ENCODE measurements at places on chromosomes 16 and 17.

- no peak for DNase-seq
- H3K36me3 ChIP-seq: no peaks in the 10 kb centered on the region
- H3K4me1 ChIP-seq: no peaks in the 10 kb centered on the region
- no peaks in the 10 kb centered on the region for H3K27me3 ChIP-seq
- H3K27ac ChIP-seq: no peak overlapping the region
- no peak overlapping the region for H3K4me3 ChIP-seq
Measured at GRCh38 chr17:41442739-41443138, 2.0 kb upstream of the KRT38 start.

DNA sequence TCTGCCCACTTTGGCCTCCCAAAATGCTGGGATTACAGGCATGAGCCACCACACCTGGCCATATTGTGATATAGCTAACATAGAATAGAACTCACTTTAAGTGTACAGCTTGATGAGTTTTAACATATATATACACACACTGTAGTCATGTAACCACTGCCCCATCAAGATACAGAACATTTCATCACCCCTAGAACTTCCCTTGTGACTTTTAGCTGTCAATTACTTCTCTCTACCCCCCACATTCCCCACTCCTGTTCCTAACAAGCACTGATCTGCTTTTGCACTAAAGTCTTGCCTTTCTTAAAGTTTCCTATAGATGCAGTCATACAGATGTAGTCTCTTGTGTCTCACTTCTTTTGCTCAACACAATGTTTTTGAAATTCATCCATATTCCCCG is 93.1 kb downstream of the PITPNC1 start:
- H3K4me3 ChIP-seq: no peak overlapping the region
- no peaks in the 10 kb centered on the region for H3K36me3 ChIP-seq
- no peak for DNase-seq
- no peaks in the 10 kb centered on the region for H3K27me3 ChIP-seq
- peaks cover 42% of the 10 kb centered on the region for H3K4me1 ChIP-seq
- H3K27ac ChIP-seq: peak overlapping the region; percentile 58

DNA sequence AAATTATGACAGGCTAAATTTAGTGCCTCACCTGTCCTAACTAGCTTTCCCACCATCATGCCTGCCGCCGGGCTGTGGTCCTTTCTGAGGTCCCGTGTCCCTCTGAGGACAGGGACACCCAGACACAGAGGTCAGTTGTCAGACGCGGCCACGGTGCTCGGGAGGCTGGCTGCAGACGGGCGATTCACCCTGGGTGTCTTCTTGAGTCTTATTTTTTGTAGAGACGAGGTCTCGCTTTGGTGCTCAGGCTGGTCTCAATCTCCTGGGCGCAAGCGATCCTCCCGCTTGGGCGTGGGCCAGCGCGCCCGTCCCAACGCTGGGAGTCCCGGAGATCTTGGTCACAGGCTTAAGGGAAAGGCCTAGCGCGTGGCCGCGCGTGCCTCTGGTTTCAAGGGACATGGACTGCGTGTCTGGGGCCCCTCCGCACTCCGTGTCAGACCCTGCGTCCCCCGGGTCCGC is 797 bp upstream of the RAB11FIP3 start:
- peaks cover 10% of the 10 kb centered on the region for H3K4me1 ChIP-seq
- no peaks in the 10 kb centered on the region for H3K36me3 ChIP-seq
- peak overlapping the region; percentile 94 for H3K27ac ChIP-seq
- no peaks in the 10 kb centered on the region for H3K27me3 ChIP-seq
- DNase-seq: peak; percentile 56

DNA sequence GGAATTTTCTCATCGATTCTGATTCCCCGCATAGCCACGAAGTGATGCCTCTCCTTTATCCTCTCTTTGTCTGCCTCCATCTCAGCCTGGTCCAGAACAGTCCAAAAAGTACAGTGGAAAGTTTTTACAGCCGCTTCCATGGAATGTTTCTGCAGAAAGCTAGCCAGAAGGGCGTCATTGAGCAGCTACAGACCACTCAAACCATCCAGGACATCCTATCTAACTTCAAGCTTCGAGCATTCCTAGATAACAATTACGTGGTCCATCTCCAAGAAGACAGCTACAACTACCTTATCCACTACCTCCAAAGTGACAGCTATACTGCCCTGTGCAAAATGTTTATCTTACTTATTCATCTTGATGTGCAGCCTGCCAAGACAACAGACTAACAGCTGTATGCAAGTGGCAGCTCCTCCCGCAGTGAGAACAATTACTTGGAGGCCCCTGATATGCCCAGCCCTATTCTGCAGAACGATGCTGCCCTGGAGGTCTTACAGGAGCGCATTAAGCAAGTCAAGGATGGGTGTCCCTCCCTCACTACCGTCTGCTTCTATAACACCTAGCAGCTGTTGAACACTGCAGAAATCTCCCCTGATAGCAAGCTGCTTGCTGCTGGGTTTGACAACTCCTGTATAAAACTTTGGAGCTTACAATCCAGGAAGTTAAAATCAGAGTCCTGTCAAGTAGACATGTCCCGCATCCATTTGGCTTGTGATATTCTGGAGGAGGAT is 38.9 kb downstream of the SLFN12L start:
- DNase-seq: no peak
- H3K4me3 ChIP-seq: no peak overlapping the region
- H3K27ac ChIP-seq: no peak overlapping the region
- H3K36me3 ChIP-seq: no peaks in the 10 kb centered on the region
- H3K27me3 ChIP-seq: peaks cover 55% of the 10 kb centered on the region
- no peaks in the 10 kb centered on the region for H3K4me1 ChIP-seq

- DNase-seq: no peak
- no peaks in the 10 kb centered on the region for H3K4me1 ChIP-seq
- no peak overlapping the region for H3K4me3 ChIP-seq
- H3K36me3 ChIP-seq: no peaks in the 10 kb centered on the region
- no peak overlapping the region for H3K27ac ChIP-seq
Measured at GRCh38 chr16:77033516-77033915, 157.5 kb upstream of the MON1B start.

DNA sequence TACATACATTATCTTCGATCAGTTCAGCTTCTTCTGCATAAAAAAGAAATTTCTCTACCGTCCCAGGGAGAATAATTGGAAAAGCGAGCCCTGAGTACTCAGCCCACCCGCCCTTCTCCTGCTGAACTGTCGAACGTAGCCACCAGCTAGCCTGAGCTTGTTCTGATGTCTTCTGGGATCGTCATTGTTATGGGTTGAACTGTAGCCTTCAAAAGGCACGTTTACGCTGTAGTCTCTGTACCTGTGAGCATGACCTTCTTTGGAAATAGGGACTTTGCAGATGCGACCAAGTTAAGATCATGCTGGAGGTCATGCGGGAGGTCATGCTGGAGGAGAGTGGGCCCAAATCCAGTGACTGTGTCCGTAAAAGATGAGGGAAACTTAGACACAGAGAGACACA is 86.2 kb downstream of the CMIP start:
- H3K4me3 ChIP-seq: no peak overlapping the region
- H3K4me1 ChIP-seq: peaks cover 27% of the 10 kb centered on the region
- no peak for DNase-seq
- no peak overlapping the region for H3K27ac ChIP-seq
- no peaks in the 10 kb centered on the region for H3K27me3 ChIP-seq

DNA sequence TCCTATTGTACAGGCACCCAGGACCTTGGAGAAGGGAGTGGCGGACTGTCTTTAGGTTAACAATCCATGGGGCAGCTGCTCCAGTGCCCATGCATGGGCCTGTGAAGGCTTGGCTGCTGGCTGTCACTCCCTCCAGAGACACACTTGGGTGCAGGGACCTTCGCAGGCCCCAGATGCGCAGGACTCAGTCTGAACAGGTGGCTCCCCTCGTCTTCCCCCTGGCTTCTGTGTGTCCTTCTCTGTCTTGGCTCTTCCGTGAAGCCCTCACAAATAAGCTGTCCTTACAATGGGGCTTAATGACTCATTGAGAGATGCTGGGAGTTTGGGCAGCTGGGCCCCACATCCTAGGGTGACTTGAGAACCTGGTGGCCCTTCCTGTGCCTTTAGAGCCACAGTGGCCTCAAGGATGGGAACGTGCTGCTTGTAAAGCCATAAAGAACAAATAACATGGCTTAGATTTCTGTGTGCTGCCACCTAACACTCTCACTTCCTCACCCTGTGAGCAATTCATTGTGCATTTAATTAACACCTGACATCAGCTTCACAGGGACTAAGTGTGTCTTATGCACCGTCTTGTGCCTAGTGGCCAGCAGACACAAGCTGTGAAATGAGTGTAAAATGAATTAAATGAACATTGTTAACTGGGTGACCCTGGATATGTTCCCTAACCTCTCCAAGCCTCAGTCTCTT is 340.7 kb downstream of the SNX29 start:
- H3K36me3 ChIP-seq: no peaks in the 10 kb centered on the region
- DNase-seq: no peak
- H3K4me3 ChIP-seq: no peak overlapping the region
- no peaks in the 10 kb centered on the region for H3K4me1 ChIP-seq
- H3K27ac ChIP-seq: no peak overlapping the region

DNA sequence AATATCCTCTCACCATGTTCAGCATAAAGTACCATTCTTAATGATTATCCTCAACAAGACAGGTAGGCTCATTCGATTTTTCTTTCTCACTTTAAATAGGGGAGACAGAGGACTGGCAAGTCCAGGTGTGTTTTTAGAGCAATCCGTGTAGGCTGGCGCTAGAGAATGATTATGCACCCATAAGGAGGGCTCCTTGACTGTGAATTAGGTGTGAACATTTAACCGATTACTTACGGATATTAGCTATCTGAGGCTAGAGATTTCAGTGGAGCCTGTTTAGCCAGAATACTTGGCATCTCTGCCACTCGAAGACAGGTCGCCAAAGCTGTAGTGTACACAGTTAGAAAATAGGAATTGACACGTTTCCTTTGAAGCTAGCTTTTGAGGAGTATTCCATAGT is 1.9 kb downstream of the SEC14L1 start:
- H3K27ac ChIP-seq: peak overlapping the region; percentile 98
- DNase-seq: no peak
- peaks cover 3% of the 10 kb centered on the region for H3K4me1 ChIP-seq
- H3K27me3 ChIP-seq: no peaks in the 10 kb centered on the region

DNA sequence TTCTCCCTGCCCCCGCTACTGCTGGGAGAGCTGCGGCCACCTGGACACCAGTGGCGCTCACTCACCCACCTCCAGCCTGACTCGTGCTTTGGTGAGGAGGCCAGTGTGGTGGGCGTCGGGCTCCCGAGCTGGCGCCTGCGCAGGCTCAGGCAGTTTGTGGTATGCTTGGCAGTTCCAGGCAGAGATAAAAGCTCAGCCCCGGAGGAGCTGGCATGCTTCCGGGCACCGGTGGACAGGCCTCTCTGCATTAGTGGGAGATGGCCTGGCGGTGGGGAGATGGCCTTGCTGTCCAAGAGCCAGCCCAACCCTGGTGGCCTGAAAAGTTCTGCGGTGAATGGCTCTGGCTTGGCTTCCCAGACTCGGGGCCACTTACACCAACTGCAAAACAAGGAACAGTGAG is 4.1 kb downstream of the ADGRG1 start:
- peak; percentile 65 for DNase-seq
- peaks cover 44% of the 10 kb centered on the region for H3K4me1 ChIP-seq
- H3K36me3 ChIP-seq: no peaks in the 10 kb centered on the region
- H3K4me3 ChIP-seq: no peak overlapping the region

All from heart left ventricle (tissue), 16 donors.